ENCODE measurements at places on chromosomes 13 and 19.

DNA sequence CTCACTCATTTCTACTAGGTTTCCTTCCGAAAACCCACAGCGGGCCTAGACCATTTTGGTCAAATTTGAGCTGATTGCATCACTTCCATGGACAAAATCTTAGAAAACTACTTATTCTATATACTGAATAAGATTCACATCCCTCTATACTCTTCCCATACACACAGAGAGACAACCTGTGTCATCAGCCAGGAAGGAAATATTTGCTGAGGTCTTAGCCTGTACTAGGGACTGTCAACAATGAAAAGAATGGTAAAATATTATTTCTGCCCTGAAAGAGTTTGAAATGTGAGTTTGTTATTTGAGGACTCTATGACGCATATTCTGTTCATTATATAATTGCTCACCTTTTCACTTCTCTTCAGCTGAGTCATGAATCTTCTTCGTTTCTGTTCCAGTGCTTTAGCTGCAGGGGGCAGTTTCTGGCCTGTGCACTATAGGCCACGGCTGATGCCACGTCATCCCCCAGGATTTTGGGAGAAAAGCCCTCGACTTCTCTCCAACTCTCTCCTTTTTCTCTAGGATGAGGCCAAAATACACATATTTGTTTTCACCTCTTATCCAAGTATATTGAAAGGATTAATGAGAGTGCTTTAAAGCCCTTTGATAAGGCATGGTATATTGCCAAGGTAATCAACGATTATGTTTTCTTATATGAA lies 47.7 kb downstream of the GSX1 start:
- no peaks in the 10 kb centered on the region for H3K36me3 ChIP-seq
- H3K27me3 ChIP-seq, result peaks cover 39% of the 10 kb centered on the region
- no peaks in the 10 kb centered on the region for H3K4me1 ChIP-seq
- H3K27ac ChIP-seq, result no peak overlapping the region
- H3K4me3 ChIP-seq, result no peak overlapping the region
- no peak for DNase-seq

GRCh38 chr19:49506575-49507105 lies 5.8 kb upstream of the FCGRT start:
- H3K27me3 ChIP-seq, result no peaks in the 10 kb centered on the region
- no peak overlapping the region for H3K4me3 ChIP-seq
- DNase-seq, result peak; percentile 87
- no peaks in the 10 kb centered on the region for H3K36me3 ChIP-seq
- H3K27ac ChIP-seq, result no peak overlapping the region

- H3K27ac ChIP-seq, result no peak overlapping the region
- no peaks in the 10 kb centered on the region for H3K36me3 ChIP-seq
- no peaks in the 10 kb centered on the region for H3K27me3 ChIP-seq
- H3K4me1 ChIP-seq, result no peaks in the 10 kb centered on the region
Observed at GRCh38 chr19:31424861-31425620, 75.8 kb upstream of the TSHZ3 start.

DNA sequence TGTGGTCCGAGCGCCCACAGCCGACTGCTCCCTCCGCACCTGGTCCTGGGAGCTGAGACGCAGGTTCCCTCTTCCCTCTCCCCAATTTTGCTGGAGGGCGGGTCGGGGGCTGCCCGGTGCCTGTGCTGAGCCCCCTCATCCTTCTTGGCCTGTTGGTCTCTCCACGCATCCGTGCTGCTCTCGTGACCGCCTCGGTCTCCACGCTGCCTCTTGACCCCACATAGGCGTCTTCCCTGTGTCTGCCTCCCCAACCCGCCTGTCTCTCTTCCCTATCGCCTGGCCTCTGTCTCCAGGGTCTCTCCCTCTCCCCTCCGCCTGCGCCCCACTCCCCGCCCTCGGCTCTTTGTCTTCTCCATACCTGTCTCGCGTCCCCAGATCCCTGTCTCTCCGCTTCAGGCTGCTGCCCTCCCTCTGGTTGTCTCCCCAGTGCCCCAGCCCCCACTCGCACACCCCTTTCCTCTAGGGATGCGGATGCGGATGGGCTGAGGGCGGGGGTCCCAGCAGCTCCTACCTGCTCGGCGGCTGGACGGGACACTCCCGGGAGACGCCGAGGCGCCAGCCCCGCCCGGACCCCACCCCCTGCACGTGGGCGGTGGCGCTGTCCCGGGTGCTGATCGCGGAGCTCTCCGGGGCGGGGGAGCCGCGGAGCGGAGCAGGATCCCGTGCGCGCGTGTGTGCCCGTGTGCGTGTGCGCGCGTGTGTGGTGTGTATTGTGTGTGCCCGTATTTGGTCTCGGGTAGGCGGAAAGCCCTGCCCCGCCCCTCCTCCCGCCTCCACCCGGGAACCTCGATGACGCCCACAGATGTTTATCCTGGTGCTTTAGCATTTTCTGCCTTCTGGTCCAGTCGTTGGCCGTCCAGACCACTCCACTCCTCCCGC lies at the start of gene SYT5:
SYT5 (minus strand) TSS at position 684 of the 879 bp plus-strand sequence. CDS start 1,248 bp downstream, outside the sequence.
- peak within 1 kb of the TSS; percentile 29 for H3K27ac ChIP-seq
- peaks cover 53% of the 10 kb centered on the region for H3K27me3 ChIP-seq
- peak; percentile 67 for DNase-seq
- H3K36me3 ChIP-seq, result no peaks in the 10 kb centered on the region
- peak within 1 kb of the TSS; percentile 59 for H3K4me3 ChIP-seq

- H3K27me3 ChIP-seq, result peaks cover 6% of the 10 kb centered on the region
- DNase-seq, result no peak
- H3K36me3 ChIP-seq, result no peaks in the 10 kb centered on the region
Observed at GRCh38 chr19:33641956-33642498, 20.3 kb downstream of the CHST8 start.

DNA sequence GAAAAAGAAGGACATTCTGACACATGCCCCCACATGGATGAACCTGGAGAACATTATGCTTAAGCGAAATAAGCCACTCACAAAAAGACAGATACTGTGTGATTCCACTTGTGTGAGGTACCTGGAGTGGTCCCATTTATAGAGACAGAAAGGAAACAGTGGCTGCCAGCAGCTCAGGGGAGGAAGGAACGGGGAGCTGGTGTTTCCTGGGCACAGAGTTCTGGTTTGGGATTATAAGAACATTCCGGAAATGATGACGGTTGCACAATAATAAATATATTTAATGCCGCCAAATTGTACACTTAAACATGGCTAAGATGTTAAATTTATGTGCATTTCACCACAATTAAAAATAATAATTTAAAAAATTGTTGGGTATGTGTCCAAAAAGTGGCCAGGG lies 33.0 kb downstream of the SERP2 start:
- no peaks in the 10 kb centered on the region for H3K4me1 ChIP-seq
- no peaks in the 10 kb centered on the region for H3K36me3 ChIP-seq
- H3K27ac ChIP-seq, result no peak overlapping the region
- DNase-seq, result no peak
- H3K27me3 ChIP-seq, result peaks cover 11% of the 10 kb centered on the region

DNA sequence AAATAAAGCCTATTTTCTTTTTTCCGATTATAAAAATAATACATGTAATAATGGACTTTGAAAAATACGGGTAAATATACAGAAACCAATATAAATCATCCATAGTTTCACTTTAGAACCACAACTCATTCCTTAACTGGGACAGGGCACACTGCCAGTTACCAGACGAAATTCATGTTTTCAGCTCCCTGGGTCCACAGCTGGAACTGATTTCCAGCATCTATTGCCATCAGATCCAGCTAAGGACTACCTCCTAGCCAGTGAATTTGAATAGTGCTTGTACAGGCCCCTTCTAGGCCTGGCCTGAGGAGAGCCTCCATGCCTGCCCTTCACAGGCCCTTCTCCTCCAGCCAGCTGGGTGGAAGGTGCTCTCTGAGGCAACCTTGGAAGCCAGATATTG lies 30.0 kb upstream of the ATP12A start:
- no peak for DNase-seq
- no peak overlapping the region for H3K4me3 ChIP-seq
- peaks cover 11% of the 10 kb centered on the region for H3K4me1 ChIP-seq

- H3K27ac ChIP-seq, result no peak overlapping the region
- peaks cover 10% of the 10 kb centered on the region for H3K4me1 ChIP-seq
Observed at GRCh38 chr19:43425567-43426392, 11.1 kb downstream of the TEX101 start.

DNA sequence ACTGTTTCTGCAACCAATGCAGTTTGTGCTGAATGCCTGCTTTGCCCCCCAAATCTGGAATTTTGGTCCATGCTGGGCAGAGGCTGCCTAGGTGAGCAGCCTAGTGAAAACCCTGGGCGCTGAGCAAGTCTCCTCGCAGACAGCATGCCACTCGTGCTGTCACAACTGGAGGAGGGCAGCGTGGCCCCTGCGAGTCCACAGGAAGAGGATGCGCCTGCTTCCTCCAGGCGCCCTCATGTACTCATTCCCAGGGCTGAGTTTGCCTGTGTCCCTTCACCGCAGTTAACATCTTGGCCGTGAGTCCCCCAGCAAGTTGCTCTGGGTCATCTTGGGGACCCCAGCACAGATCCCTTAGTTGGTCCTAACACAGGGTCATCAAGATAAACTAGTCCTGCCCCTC lies 26.2 kb upstream of the TMEM160 start:
- peaks cover 49% of the 10 kb centered on the region for H3K36me3 ChIP-seq
- H3K4me3 ChIP-seq, result no peak overlapping the region
- no peak for DNase-seq
- H3K27ac ChIP-seq, result no peak overlapping the region
- H3K4me1 ChIP-seq, result peaks cover 4% of the 10 kb centered on the region

GRCh38 chr19:28466107-28467045 lies 746.6 kb downstream of the UQCRFS1 start:
- no peaks in the 10 kb centered on the region for H3K4me1 ChIP-seq
- no peaks in the 10 kb centered on the region for H3K36me3 ChIP-seq
- peak; percentile 51 for DNase-seq
- no peak overlapping the region for H3K4me3 ChIP-seq
- H3K27me3 ChIP-seq, result peaks cover 3% of the 10 kb centered on the region
- H3K27ac ChIP-seq, result no peak overlapping the region

- peaks cover 38% of the 10 kb centered on the region for H3K36me3 ChIP-seq
- H3K27ac ChIP-seq, result peak overlapping the region; percentile 95
- peaks cover 89% of the 10 kb centered on the region for H3K4me1 ChIP-seq
- peak; percentile 77 for DNase-seq
- H3K27me3 ChIP-seq, result no peaks in the 10 kb centered on the region
- H3K4me3 ChIP-seq, result peak overlapping the region; percentile 48
Observed at GRCh38 chr13:99357131-99357596, 50.0 kb upstream of the GPR183 start.

- H3K27me3 ChIP-seq, result peaks cover 10% of the 10 kb centered on the region
- DNase-seq, result no peak
- no peak overlapping the region for H3K27ac ChIP-seq
Observed at GRCh38 chr19:42471554-42472249, 29.0 kb upstream of the CXCL17 start.

GRCh38 chr19:52658595-52658994 lies 20.4 kb upstream of the ZNF83 start:
- DNase-seq, result no peak
- H3K36me3 ChIP-seq, result peaks cover 97% of the 10 kb centered on the region
- no peak overlapping the region for H3K27ac ChIP-seq

GRCh38 chr13:106197496-106197895 lies 338.0 kb downstream of the EFNB2 start:
- DNase-seq, result no peak
- no peaks in the 10 kb centered on the region for H3K36me3 ChIP-seq
- H3K27me3 ChIP-seq, result no peaks in the 10 kb centered on the region
- no peaks in the 10 kb centered on the region for H3K4me1 ChIP-seq
- no peak overlapping the region for H3K27ac ChIP-seq

DNA sequence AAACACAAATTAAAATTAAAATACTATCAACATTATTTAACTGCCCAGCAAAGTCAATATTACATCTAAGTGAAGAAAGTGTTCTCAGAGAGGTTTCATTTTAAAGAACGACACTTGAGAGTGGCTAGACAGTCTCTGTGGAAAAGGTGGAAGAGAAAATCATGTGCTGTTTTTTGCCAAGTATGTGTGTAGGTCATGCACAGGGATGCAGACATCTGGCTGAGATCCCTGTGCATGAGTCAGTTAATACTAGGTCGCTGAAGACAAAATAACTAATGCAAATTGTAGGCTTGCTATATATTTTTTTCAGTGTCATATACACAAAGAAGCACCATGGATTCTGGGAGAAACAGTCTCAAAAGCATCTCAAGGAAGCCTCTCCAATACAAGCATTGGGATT lies 44.3 kb upstream of the ENOX1 start:
- no peak overlapping the region for H3K27ac ChIP-seq
- H3K27me3 ChIP-seq, result peaks cover 20% of the 10 kb centered on the region
- no peak for DNase-seq
- H3K4me1 ChIP-seq, result no peaks in the 10 kb centered on the region
- no peaks in the 10 kb centered on the region for H3K36me3 ChIP-seq

- H3K36me3 ChIP-seq, result peaks cover under 1% of the 10 kb centered on the region
- H3K4me1 ChIP-seq, result peaks cover 16% of the 10 kb centered on the region
- H3K4me3 ChIP-seq, result peak overlapping the region; percentile 2
- DNase-seq, result no peak
- peak overlapping the region; percentile 65 for H3K27ac ChIP-seq
Observed at GRCh38 chr13:50810998-50811397, 32.5 kb downstream of the DLEU7 start.

- H3K27ac ChIP-seq, result peak overlapping the region; percentile 91
- peak; percentile 65 for DNase-seq
- peaks cover 3% of the 10 kb centered on the region for H3K27me3 ChIP-seq
- H3K36me3 ChIP-seq, result peaks cover 33% of the 10 kb centered on the region
Observed at GRCh38 chr13:24511019-24511815, 1.4 kb downstream of the PARP4 start.

GRCh38 chr13:28470296-28470695 lies 24.6 kb downstream of the FLT1 start:
- no peak for DNase-seq
- no peak overlapping the region for H3K27ac ChIP-seq
- peaks cover 16% of the 10 kb centered on the region for H3K27me3 ChIP-seq
- no peaks in the 10 kb centered on the region for H3K4me1 ChIP-seq
- no peak overlapping the region for H3K4me3 ChIP-seq

DNA sequence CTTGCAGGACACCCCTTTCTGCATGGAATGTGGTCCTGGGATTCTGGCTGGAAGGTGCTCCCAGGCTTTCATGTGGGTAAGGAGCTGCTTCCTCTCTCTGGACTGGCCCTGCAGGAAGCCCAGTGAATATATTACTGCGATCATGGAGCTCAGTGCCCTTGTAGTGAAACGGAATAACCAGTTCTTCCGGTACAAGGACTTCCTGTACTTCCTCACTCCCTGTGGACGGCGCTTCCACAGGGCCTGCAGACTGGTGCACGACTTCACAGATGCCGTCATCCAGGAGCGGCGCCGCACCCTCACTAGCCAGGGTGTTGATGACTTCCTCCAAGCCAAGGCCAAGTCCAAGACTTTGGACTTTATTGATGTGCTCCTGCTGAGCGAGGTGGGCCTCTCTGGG lies 8.0 kb downstream of the CYP4F8 start:
- no peaks in the 10 kb centered on the region for H3K36me3 ChIP-seq
- no peaks in the 10 kb centered on the region for H3K4me1 ChIP-seq
- no peak overlapping the region for H3K27ac ChIP-seq
- peaks cover 4% of the 10 kb centered on the region for H3K27me3 ChIP-seq
